ENCODE measurements at places on chromosomes 6 and 20.

- DNase-seq, result no peak
Observed at GRCh38 chr6:126540161-126540560, 200.2 kb downstream of the CENPW start.

DNA sequence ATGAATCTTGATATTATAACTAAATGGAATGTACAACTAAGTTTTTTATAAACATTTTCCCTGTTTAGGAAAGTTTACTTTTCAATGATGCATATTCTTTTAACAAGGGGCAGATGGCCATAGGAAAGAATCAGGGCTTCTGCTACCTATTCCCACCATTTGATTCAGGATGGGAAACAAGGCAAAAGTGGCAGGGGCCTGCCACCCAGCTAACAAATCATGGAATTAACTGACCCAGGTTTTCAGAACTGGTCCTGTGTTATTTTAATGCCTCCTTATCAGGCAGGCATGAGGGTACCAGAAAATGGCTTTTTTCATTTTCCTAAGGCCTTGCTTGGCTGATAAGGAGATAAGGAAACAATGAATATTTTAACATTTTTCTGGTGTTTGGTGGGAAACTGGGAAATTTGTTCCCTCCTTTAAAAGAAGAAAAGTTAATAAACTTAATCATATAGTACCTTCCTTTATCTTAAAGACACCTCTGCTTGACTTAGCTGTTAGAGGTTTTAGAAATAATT, 6.7 kb downstream of the POU3F2 start:
- DNase-seq, result no peak

DNA sequence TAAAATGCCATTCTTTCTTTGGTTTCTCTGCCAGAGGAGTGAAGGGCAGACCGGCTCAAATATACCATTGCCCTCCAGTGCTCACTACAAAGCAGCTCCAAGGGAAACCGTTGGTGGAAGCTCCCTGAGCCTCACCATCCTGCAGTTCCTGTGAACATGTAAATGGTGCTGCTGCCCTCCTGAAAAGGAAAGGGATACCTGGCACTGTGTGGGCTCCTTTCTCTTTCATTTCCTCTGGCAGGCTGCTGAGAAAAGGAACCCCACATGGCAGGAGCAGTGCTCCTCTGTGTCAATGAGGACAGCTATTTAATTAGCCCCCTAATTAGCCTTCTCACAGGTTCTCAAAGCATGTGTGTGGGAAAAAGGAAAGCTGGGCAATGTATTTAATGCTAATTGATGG, 142.5 kb downstream of the KLHL32 start:
- no peak for DNase-seq

DNA sequence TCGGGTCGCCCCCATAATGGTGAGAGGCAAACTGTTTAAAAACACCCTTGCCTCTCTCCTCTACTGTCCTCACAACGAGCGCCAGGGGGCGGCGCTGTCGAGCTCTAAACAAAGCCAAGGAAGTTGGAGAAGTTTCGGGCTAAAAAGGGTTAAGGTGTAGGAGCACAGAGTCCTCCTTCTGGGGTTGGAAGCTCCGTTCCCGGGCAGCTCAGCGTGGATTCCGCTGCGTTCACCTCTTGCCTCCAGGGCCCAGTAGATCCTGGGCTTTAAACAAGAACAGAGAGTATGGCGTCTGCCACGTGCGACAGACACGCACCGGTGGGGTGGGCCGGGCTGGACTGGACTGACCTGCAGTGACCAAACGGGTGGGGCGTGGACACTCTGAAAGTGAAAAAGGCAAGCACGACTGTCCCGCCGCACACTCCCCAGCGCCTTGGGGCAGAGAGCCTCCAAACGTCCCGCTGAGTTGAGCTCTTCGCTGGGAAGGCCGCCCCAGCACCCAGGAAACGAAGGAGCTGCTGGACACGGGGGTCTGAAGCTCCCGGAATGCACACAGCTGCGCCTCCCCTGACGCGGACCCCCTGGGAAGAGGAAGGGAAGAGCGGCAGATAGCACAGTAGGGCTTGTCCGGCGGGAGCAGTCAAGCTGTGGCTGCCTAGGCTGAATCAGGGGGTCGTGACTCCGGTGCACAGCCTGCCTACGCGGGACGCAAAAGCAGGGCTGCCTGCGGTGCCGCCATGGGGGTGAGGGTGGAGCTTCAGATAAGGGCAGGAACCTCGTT, 1.6 kb upstream of the THBD start:
- DNase-seq, result peak; percentile 57

GRCh38 chr6:113982055-113982550, 11.2 kb upstream of the HDAC2 start:
- no peak for DNase-seq

GRCh38 chr20:34302312-34302722, 838 bp downstream of the AHCY start:
- peak; percentile 74 for DNase-seq

GRCh38 chr6:88386167-88386566, 220.0 kb upstream of the CNR1 start:
- DNase-seq, result no peak

GRCh38 chr20:58870293-58871014, 17.9 kb downstream of the GNAS start:
- DNase-seq, result peak; percentile 92

DNA sequence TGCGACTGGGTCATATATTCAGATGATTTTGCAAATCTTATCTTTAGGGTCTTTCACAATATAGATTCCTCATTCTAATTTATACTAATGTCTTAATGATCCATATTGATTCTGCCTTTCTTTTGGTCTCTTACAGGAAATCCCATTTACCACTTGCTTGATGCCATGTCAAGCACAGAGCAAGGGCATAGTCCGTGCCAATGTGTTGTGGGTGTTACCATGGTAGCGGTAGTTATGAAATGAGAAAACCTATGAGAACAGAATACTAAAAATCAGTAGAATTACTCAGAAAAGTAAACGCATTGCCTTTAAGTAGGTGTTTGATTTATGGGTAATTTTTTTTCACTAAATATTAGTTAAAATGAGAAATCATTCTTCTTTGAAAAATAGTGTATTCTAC, 153.9 kb upstream of the RAB32 start:
- DNase-seq, result no peak

- no peak for DNase-seq
Observed at GRCh38 chr20:49594143-49594930, 26.4 kb upstream of the PTGIS start.

DNA sequence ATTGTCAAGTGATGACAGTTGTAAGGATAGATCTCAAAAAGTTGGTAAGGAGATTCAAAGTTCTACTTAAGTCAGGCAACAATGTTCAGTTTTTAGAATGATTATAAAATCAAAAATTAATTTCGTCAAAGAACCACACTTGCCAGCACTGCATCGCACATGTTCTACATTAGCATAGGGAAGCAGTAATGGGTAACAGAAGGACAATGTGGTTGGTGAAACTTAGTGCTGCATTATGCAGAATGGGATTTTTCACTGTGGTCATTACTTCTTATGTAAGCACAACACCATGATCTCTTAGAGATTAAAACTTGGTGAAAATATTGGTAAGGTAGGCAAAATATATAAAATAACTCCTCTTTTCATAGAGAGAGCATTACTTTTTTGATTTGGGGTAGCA, 173.7 kb upstream of the THEMIS start:
- no peak for DNase-seq

DNA sequence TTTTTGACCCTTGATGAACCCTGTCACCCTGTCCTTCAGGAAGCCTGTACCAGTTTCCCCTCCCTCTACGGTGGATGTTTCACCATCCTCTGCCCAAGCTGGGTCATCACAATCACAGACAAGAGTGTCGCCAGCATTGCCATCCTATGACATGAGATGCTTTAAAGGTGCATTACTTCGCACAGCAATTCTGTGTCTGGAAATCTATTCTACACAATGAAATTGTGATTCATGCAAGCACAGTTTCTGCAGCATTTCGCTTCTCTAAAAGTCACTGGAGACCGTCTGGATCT, 2.5 kb upstream of the ULBP2 start:
- DNase-seq, result no peak

DNA sequence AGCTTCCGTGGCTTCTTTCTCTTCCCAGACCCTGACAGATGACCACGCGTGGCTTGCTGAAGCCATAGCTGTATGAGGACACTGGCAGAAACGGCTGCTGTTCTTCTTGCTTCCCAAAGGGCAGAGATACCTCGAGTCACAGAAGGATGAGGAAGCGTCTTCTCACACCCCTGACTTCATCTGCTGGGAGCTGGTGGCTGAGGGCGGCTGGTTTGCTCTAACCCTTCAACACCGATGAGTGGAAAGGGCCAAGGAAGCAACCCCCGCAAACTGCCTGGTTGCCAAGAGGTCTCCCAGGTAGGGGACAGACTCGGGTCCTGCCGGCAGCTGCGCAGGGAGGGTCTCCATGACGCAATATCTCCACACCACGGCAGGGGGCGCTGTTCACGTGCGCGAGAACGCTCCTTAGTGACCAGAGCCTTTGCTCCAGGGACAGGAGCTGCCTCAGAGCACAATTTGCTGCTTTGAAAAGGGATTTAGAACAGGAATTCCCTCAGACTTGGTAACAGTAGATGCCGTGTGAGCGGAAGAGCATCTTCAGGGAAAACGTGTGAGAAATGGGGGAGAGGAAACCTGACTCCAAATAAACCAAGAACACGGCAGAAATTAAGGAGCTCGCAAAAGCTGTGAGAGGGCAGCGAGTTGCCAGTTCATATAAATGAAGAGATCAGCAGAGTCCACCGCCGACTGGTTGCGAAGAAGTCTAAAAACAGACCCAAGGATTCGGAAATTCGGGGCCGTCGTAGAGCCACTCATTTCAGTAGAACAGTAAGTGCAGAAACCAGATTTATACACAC, 80.2 kb downstream of the ERMARD start:
- peak; percentile 50 for DNase-seq

- DNase-seq, result no peak
Observed at GRCh38 chr6:156630613-156631302, 146.4 kb upstream of the ARID1B start.

DNA sequence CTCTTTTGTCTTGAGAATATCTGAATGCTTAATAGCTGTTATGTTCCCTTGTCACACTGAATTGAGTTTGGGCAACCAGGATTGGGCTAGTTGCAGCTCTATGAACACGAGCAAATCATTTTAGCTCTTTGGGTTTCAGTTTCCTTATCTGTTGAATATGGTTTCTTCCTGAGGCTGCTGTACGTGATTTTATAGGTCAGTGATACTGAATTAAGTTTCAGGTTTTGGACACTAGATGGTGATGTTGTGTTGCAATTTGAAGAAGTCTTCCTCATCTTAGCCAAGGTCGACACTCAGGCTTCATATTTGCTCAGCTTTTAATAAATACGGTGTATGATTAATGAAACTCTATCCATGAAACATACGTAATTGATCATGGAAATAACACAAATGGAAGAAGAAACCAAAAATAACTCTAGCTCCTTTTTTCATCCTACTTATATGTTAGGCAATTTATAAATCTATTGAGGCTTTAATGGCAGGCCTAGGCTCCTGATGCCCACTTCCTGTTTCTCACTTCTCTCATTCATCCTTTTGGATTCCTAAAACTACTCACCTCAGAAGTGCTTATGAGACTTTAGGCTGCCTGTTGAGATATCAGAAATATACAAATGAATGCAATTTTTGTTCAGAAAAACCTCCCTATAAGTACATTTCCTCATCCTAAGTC, 354.1 kb upstream of the MAP3K7 start:
- DNase-seq, result peak; percentile 30

GRCh38 chr6:4129446-4129845, 5.9 kb downstream of the ECI2 start:
- DNase-seq, result no peak

DNA sequence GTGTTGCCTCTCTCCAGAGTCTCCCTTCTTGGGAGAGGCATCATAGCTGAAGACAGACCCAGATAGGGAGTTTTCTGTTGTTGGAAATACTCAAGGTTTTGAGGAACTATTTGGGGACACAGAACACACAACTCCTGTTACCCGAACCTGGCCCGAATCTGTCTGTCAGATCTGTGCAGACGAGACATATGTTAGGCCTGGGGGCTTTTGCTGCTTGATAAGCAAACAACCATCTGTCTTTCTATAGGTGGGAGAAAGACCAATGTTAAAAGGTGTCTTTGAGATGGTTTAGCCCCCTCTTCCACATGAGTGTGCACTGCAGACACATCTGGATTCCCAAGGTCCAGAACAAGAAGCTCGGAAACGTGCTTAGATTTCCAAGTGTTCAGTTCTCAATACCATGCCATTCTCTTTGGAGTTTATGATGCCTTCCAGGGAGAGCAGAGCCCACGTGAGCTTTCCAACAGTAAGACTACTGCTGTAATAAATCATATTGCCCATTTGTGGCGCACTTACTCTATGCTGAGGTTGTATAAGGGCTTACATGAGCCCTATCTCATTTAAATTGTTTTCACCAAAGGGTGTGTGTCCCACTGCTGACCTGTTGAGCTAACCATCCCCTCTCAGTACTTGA, 3.8 kb upstream of the STX16 start:
- no peak for DNase-seq
